ENCODE measurements at places on chromosomes 2 and 18.

GRCh38 chr2:222864296-222864695 lies 3.5 kb downstream of the ACSL3 start:
- no peak for DNase-seq

- no peak for DNase-seq
Measured at GRCh38 chr2:47530105-47530760, 127.3 kb downstream of the MSH2 start.

DNA sequence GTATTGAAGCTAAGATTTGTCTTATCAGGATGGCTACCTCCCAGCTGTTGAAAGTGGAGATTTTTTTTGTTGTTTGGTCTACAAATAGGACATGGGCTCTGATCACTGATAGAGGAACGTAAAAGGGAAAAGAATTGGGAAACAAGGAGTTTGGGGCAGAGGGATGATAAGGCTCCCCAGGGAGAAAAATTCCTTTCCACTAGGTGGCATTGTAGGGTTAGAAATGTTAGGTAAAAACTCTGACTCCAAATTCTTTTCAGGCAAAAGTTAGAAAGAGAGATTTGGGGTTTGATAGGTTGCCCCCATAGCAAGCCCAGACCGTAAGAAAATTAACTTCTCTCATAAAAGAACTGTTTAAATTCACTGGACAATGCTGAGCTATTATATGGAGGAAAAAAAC lies 19.8 kb downstream of the CMPK2 start:
- no peak for DNase-seq

DNA sequence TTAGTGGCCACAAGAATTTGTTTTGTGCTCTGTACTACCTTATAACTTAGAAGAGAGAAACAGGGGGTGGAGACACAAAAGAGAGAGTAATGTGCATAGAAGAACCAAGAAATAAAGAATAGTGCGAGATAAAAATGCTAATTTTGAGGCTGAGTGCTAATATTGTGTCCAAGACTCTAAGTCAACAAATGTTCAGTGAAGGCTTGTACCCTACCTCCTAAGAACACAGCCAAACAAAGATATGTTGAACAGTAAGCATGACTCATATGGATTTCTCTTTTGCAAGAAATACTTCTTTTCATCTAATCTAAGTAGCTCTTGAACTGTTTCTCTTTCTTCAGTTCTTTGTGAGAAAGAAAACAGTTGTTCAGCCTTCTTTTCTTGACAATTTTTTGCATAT lies 45.2 kb downstream of the GAREM1 start:
- DNase-seq: no peak

- no peak for DNase-seq
Measured at GRCh38 chr2:218285604-218286003, 6.7 kb downstream of the TMBIM1 start.

DNA sequence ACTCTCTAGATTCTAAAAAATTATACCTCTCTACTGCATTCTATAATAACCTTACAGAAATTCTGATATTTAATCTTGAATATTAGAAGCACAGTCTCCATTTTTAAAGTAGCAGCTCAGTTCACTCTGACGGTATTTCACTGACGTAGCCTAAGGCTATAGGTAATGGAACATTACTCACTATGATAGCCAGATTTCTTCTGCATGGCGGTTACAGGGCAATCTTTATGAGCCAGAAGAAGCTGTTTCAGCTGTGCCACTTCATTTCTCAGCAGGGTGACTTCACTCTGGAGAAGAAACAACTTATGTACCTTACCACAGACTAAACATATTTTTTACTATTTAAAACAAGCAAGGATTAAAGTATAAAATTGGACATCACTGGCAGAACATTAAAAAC lies 75.3 kb upstream of the CHN1 start:
- no peak for DNase-seq
